ENCODE measurements at places on chromosomes 2 and 18.

GRCh38 chr2:217329023-217329431 lies 469.2 kb upstream of the TNP1 start:
- DNase-seq, result no peak

DNA sequence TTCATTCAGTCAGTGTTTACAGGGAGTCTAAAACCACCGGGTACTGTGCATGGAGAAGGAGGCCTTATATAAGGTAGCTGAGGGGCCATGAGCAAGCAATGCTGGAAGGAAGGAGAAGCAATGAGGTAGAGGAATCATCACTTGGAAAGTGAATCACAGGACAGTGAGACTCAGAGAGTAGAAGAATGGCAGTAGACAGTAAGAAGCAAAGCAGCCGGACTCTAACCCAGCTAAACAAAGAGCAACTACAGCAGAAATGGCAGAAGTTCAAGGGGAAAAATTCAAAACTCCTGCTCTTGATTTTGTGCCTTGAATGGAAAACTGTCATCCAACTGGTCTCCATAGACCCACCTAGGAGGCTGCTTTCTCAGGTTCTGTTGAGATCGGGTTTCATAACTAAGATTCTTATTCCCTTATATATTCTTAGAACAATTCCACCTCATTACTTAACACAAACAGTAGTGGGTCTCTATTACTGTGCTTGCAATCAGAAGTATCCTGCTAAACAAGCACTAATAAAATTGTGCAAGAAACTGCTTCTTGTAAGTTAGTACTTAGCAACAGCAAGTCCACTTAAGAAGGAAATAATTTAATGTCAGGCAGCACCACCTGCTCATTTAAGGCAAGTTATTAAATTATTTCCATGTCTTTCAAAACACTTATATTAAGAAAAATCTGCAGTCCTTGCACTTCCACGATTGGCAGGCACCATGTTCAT lies 68.0 kb downstream of the RBMS1 start:
- no peak for DNase-seq

- no peak for DNase-seq
These were observed 32.4 kb downstream of the SMAD2 start for GRCh38 chr18:47898055-47898454.

DNA sequence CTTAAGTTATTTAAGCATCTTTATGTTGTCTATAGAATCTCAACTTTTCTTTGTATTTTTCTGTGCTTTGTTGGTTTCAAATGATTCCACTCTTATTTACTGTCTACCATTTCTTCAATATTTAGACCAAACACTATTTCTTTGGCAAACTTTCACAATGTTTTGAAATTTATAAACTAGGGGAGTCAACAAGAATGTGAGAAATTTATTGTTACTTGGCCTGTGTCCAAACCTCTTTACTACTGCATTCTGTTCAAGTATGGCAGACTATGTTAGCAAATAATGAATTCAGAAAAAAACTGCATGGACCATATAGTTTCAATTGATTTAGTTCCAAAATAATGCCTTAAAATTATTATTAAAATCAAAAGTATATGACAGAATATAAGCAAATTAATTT lies 470.2 kb downstream of the FBXO15 start:
- DNase-seq, result no peak

DNA sequence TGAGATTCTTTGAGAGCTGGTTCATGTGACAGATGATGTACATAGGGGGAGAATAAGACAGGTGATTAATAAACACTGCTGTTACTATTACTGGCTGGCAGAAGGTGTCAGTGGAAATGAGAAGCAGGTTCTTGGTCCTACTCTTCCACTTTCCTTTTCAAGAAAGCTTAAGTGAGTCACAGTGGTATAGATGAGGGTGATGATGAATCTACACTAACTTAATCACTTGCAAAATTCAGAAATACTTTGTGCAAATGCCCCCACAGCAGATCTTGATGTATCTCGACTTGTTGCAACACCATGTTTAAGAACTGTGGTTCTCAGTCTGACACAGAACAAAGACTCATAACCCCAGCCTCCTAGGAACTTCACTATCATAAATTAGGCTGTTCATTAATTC lies 35.9 kb upstream of the MGAT5 start:
- DNase-seq, result no peak

DNA sequence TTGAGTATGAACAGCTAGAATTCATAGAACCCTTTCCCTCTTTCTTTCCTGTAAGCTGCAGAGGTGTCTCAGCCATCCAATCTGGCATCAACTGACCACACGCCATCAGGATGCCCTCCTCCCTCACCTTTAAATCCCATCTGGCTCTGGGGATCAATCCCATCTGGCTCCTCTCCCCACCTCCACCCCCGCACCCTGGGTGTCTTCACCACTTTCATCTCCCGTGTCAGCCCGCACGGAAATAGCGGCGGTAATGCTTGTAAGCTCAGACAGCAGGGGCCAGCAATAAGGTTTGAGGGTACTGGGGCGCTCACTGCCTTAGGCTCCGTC lies 508 bp upstream of the TUBA4B start:
- no peak for DNase-seq

GRCh38 chr2:229342376-229342775 lies 71.3 kb upstream of the PID1 start:
- DNase-seq, result peak; percentile 31

DNA sequence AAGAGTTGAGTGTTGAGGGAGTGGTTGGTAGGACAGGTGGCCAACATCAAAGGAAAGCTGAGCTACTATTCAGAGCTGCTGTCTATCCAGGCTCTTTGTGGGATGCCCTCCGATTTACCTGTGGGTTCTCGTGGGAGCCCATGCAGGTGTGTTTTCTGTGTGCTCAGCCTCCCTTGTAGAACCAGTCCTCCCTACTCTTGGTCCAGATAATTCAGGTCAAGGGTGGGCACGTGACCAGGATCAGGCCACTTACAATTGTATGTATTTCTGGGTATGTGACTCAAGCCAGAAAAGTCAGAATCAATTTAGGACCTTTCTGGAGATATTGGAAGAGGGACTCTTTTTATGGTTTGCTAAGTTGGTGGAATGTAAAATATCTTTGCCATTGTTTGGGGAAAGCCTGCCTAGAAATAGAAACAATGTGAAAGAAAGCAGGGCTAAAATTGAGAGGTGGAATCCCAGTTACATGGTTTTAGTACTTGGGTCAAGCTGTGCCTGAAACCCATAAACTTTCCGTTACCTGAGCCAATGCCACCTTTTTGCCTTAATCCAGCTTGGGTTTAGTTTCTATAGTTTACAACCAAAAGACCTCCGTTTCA lies 93.2 kb downstream of the PDCL3 start:
- no peak for DNase-seq

GRCh38 chr18:50170004-50170403 lies 24.9 kb downstream of the MYO5B start:
- no peak for DNase-seq

GRCh38 chr2:142594935-142595334 lies 282.5 kb upstream of the KYNU start:
- no peak for DNase-seq

GRCh38 chr18:29930231-29930630 lies 1112.3 kb downstream of the DSC3 start:
- no peak for DNase-seq

GRCh38 chr2:47488870-47489584 lies 86.1 kb downstream of the MSH2 start:
- DNase-seq, result no peak

DNA sequence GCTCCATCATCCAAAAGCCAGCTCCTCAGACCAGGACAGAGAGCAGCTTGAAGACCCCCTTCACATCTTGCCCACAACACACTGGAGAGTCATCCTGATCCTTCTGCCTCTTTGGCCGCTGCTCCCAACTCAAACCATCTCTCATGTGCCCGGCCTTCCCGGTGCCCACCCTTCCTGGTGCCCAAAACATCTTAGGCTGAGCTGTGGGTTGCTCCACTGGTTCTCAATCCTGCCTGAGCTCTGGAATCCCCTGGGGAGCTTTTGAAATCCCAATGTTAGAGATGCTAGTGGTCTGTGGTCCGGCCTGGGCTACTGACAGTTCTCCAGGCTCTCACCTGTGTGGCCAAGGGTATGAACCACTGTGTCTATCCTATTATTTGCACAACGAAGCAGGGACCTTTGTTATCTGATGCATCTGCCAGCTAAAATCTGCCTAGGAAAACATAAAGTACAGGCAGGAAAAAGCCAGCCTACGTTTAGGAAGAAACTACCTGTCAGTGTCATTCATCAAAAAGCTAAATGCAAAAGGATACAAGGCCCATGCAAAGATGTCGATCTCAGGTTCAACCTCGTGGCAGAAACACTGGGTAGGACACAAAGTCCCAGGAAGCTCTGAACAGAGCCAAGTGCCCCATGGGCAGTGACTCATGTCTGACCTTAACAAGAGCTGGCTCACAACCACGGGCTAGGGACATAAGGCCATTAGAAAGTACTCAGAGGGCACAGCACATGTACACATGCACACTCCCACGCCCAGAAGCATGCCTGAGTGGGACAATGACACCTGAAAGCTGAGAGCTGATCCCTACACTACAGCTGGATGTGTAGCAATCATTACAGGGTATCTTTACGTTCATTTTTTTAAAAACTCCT lies 30.8 kb downstream of the TBC1D8 start:
- DNase-seq, result no peak

- DNase-seq, result no peak
These were observed 125.5 kb downstream of the WDSUB1 start for GRCh38 chr2:159160954-159161353.

GRCh38 chr18:36798738-36799473 lies 29.9 kb downstream of the TPGS2 start:
- DNase-seq, result no peak

GRCh38 chr2:111196435-111196834 lies 75.7 kb downstream of the BCL2L11 start:
- DNase-seq, result peak; percentile 22

- DNase-seq, result no peak
These were observed 322.2 kb downstream of the ETAA1 start for GRCh38 chr2:67719351-67719750.

DNA sequence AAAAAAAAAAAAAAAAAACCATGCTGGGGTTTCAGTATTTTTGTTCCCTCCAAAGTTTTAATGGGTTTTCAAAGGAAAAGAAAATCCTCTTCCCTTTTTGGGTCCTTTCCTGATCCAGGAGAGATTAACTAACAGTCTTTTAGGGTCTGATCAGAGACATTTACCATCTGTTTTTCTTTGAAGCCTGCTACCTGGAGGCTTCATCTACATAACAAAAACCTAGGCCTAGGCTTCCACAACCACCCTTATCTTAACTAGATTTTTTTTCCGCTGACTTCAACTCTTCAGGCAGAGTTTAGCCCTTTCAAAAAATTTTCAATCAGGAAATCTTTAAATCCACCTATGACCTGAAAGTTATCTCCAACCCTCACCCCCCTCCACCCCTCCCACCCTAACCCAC lies 154.7 kb downstream of the MBD2 start:
- DNase-seq, result no peak

DNA sequence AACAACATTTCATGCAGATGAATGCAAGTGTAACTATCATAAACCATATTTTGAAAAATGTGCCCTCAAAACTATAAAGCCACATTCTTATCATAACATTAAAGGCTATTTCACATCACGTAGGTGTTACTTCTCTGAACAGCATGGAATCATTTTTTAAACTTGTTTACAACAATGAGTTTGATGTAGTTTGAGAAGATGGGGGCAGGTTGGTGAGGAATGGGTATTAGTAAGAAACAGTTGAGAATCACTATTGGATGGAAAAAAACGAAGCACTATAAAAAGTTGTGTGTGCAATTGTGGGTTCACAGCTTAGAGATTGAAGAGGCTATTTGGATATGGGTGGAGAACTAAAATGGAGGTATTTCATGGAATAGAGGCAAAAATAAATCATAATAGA lies 569.1 kb downstream of the ARHGAP15 start:
- DNase-seq, result no peak

DNA sequence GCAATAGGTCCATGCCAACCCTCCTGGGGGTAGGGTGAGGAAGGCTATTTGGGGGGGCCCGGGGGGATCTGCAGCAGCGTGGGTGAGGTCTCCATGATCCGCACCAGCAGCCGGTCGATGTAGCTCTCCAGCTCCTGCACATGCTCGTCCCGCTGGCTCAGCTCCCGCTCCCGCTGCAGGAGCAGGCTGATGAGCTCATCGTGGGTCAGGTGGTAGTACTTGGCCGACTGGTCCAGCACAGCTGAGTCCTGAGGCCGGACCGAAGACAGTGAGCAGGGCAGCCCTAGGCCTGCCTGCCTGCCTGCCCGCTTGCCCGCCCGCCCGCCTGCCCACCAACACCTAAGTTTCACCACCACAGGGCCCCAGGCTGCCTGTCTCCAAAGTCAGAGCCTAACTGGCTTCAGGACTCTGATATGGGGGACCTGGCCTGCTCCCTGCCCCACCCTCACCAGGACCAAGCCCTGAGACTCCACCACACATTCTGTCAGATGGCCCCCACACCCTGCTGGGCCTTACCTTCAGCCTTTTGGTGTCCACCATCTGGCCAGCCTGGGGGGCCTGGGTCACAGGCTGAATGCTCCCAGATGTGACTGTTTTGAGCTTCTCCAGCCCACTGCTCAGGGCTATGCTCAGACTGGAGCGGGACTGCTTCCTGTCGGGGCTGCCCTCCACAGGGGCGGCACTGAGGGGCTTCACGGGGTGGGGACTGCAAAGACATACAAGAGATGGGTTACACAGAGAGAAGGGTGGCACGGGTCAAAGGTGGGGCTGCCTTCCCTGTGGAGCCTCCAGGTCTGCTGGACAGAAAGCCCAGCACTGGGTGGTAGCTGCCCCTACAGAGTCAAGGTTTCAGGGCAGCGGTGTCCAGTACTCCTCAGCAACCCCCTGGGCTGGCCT lies 4.2 kb upstream of the SFXN5 start:
- DNase-seq, result no peak

DNA sequence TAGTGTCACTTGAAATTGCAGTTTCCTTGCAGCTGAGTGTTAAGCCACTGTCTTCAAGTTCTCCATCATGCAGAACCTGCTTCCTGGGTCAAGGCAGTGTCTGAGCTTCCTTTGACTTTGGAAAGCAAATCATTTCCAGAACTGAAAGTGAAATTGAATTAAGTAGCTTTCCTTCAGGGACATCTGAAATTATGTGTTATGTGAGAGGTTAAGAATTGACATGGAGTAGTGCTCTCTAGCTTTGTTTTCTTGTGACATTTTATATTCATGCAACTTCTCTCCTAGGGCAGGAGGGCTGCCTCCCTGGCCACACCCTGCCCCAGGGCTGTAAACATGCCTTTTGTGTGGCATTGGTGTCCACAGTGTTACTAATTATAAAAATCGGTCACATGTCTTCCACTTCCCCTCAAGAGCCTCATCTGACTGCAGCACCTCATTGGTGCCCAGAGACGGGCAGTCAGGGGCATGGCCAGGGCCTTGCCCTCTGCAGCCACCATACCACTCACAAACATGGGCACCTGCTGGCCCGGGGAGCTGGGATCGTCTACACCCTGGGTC lies 14.4 kb downstream of the RAB12 start:
- no peak for DNase-seq

Data from stimulated activated CD8-positive, alpha-beta memory T cell treated with anti-CD3 and anti-CD28 coated beads, Interleukin-4, amount 100 ng/mL, for 48 hours (primary cell).